ENCODE measurements at places on chromosomes 4 and X.

DNA sequence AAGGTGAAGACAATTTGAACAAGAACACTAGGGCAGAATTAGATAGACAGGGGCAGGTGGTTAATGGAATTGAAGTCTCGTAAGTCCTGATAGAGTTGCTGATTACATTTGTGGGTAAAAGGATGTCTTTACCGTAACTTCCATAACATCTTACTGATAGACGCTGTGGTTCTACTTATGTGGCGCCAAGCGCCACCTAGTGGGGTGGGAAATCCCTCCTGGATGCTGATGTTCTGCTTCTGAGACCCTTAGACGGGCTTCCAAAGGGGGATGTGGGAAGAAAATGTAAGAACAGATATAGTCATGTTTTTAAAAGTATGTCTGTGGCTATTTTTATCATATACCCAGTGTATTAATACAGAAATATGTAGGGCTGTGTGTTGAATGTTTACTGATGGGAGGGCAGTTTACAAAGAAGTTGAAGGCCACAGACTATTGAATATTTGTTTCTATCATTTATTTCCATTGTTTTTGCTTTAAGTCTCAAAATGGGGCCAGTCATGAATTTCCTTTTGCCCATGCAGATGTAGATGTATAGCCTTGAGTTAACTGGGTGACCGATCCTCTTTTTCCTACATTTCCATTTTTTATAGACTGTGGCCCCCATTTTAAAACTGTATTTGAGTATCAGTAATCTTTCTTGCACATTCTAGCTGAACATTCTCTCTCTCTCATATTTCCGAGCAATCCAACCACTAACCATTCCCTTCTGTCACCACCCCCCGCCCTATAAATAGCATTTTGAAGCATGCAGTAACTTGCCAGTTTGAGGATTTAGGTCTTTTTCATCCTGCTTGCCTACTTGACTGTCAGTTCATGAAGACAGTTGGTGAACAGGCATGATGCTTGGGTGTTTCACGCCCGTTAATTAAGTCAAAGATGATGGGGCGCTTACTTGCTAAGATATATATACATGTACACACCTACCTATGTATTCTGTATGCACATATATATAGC is 12.1 kb upstream of the TLR8 start:
- DNase-seq, result peak; percentile 45

DNA sequence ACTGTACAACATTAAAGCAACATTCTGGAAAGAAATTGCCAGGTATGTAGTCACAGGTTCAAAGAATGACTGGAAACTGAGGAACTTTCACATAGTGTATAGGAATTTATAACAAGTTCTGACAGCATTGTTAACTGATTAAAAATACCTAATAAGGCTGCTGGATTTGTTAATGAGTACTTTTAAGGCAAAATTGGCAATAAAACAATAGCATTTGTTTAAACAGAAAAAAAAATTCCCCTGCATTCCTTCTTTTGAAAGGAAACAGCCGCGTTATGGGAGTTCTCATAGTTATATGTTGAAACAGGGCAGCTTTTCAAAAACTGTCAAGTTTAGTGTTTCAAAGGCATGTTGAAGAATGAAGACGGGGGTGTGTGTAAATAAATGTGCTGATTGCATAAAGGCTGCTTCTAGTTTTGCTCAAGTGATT is 282.5 kb upstream of the FAT1 start:
- DNase-seq, result no peak

GRCh38 chrX:121150217-121150616 is 102.8 kb downstream of the GLUD2 start:
- DNase-seq, result no peak

- peak; percentile 53 for DNase-seq
These were observed 390.1 kb downstream of the ANKRD50 start for GRCh38 chr4:124322234-124323065.

GRCh38 chrX:71909956-71910355 is 689 bp upstream of the NHSL2 start:
- DNase-seq, result peak; percentile 18

DNA sequence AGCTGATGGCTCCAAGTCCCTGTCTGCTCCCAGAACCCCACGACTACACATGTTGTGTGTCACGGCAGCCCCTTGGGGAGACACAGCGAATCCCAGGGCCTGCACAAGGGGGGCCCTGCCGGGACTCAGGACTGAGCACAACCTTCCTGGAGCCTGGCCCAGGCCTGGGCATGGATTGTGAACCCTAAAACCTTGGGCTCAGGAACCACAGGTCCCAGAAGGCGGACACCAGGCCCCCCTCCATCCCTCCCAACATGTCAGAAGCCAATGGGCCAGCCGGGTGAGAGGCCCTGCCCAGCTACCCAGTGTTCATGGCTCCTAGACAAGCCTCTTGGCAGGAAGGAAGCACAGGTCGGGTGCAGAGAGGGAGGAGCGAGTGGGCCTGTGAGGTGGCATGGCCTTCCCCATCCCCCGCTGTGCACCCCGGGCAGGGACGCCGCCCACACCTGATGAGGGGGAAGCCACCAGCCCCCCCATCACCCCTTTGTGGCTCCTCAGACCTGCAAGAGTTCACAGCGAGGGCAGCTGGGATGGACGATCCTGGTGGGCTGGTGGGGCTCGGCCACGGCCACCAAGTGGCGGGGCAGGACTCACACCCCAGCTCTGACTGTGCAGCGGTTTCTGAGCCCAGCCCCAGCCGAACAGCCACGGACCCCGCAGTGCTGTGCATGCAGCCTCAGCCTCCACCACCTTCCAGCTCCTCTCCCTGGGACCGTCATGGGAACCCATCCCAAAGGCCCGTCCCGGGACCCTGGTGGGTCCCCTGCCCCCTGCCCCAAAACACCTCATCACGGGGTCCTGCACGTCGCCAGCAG is 3.7 kb downstream of the PDE6B start:
- no peak for DNase-seq

GRCh38 chrX:39150220-39150619 is 349.0 kb downstream of the MID1IP1 start:
- no peak for DNase-seq

- peak; percentile 7 for DNase-seq
These were observed 114.0 kb downstream of the RBM47 start for GRCh38 chr4:40515398-40516293.

- DNase-seq, result peak; percentile 54
These were observed 114.0 kb upstream of the ENPEP start for GRCh38 chr4:110361921-110362320.

GRCh38 chr4:108036213-108036612 is 46.5 kb downstream of the HADH start:
- no peak for DNase-seq

- no peak for DNase-seq
These were observed 174.1 kb downstream of the CBR4 start for GRCh38 chr4:168835880-168836454.

DNA sequence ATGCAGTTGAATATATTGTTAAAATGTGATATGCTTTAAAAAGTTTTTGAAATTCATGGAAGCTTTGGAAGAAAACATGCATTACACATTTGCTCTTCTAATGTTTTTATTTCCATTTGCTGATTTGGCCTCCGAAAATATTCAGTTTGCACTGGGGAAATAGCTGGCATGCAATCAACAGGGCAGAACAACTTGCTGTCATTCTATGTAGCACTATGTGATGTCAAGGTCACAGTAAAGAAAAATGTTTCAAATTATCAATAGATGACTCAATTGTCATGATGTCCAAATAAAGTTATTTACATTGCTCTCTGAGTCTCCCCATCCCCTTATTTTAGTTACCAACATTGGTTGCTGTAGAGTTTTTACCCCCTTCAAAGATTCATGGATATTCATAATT is 119.2 kb downstream of the TLL1 start:
- DNase-seq, result no peak

DNA sequence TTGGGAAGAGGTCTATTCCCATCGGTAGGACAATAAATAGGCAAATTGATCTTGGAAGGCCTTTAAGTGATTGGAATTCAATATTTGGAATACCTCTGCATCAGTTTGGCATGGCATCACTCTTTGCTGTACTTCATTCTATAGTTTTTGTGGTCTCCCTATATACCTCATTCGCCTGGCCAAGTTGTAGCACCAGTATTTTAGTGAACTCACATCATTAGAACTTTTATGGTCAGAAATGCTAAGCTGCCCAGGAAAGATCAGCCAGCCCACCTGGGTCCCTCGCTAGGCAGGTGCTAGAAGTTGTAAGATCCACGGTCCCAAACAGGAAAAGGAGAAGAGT is 40.3 kb downstream of the ZCCHC13 start:
- no peak for DNase-seq

GRCh38 chr4:98802770-98803198 is 126.1 kb downstream of the EIF4E start:
- DNase-seq, result no peak

DNA sequence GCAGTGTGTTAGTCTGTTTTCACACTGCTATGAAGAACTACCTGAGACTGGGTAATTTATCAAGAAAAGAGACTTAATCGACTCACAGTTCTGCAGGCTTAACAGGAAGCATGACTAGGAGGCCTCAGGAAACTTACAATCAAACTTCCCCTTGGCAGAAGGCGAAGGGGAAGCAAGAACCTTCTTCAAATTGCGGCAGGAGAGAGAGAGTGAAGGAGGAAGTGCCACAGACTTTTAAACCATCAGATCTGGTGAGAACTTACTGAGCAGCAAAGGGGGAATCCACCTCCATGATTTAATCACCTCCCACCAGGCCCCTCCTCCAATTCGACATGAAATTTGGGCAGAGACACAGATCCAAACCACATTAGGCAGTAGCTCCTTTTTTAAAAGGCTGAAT is 59.2 kb upstream of the LEF1 start:
- no peak for DNase-seq

DNA sequence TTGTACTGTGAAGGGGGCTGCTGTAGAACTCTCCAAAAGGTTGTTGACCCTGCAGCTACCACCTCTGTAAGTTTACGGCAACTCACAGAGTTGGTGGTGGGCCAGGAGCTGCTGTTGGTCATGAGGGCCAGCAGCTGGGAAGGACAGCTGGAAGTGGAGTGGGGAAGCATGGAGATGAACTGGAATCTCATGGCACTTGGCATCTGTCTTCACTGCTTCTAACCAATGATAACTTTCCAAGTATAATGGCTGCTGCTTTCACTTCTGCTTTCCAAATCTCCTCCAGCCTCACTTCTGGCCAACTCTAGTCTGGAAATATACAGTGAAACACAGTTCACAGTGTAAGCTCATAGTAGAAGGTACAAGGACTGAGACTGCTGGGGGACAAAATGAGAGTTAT is 126.5 kb upstream of the INTU start:
- DNase-seq, result no peak

DNA sequence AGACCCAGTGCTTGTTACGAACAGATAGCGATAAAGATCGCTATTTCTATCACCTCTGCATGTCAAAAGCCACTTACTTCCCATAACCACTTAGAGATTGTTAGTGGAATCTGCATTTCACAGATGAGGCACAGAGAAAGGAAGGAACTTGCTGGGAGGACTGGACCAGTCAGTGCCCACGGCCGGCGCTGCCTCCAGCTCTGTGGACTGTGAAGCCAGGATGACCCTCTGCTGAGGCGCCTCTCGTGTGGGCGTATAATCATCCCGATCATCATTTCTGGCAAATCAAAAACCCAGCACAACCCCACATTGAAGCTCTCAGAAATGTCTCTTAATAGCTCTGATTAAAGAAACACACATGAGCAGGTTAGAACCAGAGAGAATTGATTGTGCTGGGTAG is 61.5 kb upstream of the ADRA2C start:
- DNase-seq, result no peak

- peak; percentile 26 for DNase-seq
These were observed 841.6 kb upstream of the AADAT start for GRCh38 chr4:170931321-170931720.

GRCh38 chr4:133102612-133103409 is 46.3 kb upstream of the PCDH10 start:
- no peak for DNase-seq

- no peak for DNase-seq
These were observed 7.6 kb downstream of the ETDB start for GRCh38 chrX:135112743-135113142.

DNA sequence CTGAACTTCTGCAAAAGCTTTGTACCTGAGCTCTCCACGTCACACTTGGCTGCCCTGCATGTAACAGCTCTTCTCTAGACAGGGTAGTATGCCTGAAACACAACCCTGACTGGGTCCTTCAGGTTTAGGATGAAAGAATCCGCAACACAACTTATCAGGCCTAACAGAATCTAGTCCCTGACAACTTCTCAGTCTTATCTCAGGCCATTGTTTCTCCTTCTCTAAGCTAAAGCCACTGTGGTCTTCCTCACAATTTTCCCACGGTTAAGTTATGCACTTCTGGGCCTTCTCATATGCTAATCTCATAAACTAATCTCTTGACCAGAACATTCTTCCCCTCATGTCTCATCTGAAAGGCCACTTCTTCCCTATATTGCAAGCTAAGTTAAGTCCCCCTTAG is 10.8 kb upstream of the TMPRSS11B start:
- DNase-seq, result no peak

DNA sequence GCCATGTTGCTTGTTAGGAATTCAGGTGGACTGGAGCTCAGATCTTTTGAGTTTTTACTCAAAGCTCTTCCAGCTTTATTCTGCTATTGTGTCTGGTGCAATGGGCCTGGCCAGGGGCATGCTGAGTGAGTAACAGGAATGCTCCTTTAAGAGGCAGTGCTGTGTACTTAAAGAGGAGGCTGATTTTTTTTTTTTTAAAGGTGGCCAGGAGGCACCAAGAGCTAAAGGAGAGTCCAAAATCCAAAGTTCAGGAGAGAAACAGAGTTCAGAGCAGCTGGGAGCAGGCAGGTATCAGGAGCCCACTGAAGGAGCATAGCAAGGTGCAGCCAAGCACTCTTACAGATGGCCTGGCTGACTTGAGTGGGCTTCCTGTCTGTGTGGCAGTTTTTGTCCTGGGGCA is 178.7 kb downstream of the FMR1NB start:
- DNase-seq, result no peak

GRCh38 chrX:1554469-1555210 is 17.7 kb upstream of the P2RY8 start:
- DNase-seq, result no peak

DNA sequence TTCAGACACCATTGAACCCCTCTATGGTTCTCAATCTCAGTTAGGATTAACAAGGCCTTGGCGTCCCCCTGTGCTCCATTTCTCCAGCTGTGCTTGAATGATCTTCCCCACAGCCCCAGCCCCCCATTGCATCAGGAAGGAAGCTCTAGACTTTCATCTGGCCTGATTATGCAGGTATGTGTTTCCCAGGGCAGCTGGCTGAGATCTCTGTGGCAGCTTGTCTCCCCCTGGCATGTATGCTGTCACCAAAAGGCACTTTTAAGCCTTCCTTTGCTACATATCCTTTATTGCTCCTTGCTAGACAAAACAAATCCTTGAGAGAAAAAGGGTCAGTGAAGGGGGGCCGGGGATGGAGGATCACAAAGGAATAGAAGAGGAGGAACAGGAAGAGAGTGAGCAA is 1056.0 kb upstream of the SLIT2 start:
- no peak for DNase-seq

- peak; percentile 22 for DNase-seq
These were observed 1841.0 kb upstream of the PCDH7 start for GRCh38 chr4:28879178-28879577.

GRCh38 chr4:2793586-2794485 is 951 bp downstream of the SH3BP2 start:
- peak; percentile 74 for DNase-seq

DNA sequence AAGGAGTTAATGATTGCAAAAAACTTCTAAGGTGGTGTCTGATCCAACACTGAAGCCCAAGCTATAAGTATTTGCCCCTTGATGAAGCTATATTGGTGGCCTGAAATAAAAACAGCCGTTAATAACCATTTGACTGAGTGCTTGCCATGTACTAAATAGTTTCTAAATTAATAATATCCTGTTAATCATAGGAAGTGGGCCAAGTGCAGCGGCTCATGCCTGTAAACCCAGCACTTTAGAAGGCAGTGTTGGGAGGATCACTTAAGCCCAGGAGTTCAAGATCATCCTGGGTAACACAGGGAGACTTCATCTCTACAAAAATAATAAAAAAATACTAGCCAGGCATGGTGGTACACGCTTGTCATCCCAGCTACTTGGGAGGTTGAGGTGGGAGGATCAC is 8.3 kb downstream of the NDP start:
- peak; percentile 58 for DNase-seq

All from ELR (cell line).